AG04450 (cell line): ENCODE measurements at places on chromosomes 7 and 10.

DNA sequence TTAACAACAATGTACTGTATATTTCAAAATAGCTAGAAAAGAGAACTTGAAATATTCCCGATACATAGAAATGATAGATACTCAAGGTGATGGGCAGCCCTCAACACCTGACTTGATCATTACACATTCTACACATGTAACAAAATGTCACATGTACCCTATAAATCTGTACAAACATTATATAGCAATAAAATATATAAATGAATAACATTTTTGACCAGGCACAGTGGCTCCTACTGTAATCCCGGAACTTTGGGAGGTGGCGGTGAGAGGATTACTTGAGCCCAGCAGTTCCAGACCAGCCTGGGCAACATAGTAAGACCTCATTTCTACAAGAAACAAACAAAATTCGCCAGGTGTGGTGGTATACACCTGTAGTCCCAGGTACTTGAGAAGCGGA is 659.5 kb upstream of the NRP1 start:
- DNase-seq: no peak

GRCh38 chr7:14606101-14606500 is 296.4 kb downstream of the DGKB start:
- DNase-seq: no peak

DNA sequence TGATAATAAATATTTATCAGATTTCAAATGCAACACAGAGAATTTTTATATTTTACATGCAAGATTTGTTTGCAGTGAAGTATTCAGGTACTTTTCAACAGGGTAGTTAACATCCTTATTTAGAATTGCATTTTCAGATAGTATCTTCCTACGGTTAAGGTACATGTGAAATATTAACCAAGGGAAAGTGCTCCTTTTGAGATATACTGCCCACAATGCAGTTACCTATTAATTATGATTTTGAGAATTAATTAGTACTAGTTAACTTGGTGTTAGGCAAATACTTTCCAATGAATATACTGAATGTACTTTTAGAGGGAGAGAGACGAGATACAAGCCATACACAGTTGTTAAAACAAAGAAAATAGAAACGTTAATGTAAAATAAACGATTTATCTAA is 206.2 kb upstream of the YAE1 start:
- DNase-seq: no peak

DNA sequence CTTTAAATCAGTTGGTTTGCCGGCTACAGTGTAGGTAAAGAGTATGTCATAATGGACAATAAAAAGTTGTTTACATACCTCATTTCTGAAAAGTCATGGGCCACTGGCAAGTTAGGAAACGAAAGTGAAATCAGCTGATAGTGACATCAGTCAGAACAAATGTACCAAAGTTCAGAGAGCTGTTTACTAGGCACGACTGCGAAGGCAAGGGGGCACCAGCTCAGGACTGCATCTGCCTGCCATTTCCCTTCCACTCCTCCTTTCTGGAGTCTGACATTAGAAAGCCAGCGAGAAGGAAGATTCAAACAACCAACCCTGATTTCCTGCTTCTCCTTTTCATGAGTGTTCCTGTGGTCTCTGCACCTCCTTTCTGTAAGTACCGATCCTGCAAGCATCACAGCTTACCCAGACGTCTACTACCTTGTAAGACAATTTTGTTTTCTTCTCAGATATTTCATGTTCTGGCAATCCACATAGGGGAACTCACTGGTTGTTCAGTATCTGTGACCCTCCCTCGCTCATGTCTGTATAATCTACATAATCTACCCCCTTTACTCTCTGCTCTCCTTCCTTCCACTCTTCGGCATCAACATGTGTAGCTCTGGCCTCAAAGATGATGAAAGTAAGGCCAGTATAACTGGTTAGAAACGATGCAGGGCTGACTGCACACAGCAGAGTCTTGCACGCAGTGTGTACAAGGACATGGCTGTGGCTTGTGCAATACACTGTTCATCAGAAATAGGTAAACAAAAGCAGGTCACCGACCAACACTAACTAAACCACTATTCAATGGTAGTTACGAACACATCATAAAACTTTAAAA is at the start of gene TMEM140:
TSS of gene TMEM140 (plus strand) at position 174 of the 823 bp plus-strand sequence. CDS start 16,370 bp downstream, outside the sequence.
- DNase-seq: no peak

GRCh38 chr10:71112138-71112785 is 100.1 kb upstream of the UNC5B start:
- no peak for DNase-seq

DNA sequence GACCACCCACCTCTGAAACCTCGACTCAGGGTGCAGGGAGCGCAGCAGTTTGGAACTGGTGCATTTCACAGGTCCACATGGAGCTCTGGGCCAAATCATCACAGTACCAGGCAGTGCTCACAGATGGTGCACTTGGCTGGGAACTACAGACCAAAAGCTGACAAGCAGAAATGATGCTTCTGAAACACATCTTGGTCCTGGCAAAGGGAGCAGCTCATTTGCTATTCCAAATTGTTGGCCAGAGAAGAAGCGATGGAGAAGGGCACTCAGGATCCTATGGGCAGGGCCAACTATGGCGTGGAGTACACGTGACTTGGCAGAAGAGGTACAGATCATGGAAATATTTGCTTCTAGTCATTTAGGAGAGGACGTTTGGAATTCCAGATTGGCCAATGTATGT is 383.9 kb downstream of the CALN1 start:
- DNase-seq: no peak

GRCh38 chr7:47600199-47601118 is 18.5 kb upstream of the TNS3 start:
- DNase-seq: no peak

DNA sequence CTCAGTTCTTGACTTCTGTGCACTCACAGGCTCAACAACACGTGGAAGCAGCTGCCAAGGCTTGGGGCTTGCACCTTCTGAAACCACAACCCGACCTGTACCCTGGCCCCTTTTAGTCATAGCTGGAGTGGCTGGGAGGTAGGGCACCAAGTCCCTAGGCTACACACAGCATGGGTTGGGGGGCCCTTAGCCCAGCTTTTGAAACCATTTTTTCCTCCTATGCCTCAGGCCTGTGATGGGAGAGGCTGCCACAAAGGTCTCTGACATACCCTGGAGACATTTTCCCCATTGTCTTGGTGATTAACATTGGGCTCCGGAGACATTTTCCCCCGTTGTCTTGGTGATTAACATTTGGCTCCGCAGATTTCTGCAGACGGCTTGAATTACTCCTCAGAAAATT is 38.6 kb downstream of the RALA start:
- DNase-seq: no peak

DNA sequence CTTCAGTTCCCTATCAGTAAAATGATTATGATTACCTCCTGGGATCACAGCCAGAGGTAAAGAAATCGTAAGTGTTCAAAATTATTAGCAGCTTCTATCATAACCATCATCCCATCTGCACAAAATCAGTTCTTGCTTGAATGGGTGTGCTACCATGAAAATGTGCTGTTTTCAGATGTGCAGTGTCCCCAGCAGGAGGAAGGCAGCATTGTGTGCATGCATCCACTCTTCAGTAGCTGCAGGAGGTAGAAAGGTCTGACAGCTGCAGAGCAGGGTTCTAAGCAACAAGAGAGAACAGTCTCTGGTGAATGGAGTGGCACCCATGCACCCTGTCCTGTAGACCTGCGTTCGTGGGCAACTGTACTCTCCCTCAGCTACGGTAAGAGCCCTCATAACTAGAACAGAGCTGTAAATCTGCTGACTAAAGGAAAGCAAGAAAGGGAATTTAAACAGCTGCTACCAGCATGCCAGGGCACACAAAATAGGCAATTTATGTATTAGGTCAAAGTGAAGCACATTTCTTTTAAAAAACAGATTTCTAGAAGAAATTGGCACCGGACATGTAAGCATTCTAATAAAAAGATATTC is 21.2 kb downstream of the VSTM2A start:
- no peak for DNase-seq

DNA sequence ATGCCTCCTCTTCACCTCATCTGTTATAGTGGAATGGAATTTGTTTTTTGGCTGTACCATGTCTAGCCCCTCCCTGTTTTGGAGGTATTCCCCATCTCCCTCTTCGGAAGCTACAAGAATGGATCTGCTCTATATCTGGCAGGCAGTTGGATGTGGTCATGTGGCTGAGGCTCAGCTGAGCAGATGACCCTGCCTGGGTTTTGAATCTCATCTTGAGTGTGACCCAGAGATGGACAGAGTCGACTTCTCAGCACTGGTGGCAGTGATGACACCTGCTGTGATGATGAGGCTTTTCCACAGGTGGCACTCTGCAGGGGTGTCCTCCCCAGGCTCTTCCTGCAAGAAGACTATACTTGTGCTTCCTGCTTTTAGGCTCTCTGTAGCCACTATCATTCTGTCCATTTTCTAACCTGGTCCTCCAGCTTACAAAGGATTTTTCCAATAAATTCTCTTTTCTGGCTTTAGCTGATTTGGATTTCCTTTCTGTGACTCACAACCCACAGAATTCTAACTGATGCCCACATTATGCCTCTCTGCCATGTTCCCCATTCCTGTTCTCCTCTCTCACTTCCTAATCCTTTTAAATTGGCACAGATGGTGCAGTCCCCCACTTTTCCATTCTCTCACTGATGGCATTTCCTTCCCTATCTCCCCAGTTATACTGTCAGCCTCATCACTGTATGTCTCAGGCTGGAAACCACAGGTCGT is 7.5 kb upstream of the ARHGAP22 start:
- DNase-seq: no peak

DNA sequence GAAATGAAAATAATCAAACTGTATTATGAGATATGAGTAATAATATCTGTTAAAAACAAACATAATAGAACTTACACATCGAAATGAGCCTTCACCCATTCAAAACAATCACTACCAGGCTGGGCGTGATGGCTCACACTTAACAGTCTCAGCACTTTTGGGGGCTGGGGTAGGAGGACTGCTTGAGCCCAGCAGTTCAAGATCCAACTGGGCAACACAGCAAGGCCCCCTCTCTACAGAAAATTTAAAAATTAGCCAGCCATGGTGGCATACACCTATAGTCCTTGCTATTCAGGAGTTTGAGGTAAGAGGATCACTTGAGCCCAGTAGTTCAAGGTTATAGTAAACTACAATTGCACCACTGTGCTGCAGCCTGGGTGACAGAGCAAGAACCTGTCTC is 75.8 kb downstream of the NT5C2 start:
- no peak for DNase-seq

- DNase-seq: no peak
Observed at GRCh38 chr10:31958856-31959255, 30.2 kb upstream of the ARHGAP12 start.

DNA sequence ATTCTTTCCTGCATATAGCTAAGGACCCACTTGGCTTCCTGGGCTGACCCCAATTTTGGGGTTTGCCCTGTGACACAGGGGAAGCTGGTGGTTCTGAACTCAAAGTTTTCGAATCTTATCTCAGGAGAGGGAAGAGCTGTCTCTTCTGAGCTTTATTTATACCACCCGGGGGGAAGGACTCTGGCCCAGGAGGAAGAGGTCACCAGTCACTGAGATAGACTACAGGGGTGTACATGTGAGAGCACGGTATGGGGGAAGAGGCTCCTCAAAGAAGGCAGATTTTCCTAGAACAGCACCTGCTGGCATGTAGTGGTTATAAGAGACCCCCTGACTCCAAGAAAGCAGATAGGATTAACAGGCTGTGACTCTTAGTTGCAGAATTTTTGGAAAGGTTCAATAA is 101.8 kb upstream of the ELMO1 start:
- no peak for DNase-seq

GRCh38 chr7:136033413-136034031 is 56.4 kb upstream of the MTPN start:
- DNase-seq: no peak

- no peak for DNase-seq
Observed at GRCh38 chr7:24545215-24545614, 28.0 kb upstream of the PALS2 start.

DNA sequence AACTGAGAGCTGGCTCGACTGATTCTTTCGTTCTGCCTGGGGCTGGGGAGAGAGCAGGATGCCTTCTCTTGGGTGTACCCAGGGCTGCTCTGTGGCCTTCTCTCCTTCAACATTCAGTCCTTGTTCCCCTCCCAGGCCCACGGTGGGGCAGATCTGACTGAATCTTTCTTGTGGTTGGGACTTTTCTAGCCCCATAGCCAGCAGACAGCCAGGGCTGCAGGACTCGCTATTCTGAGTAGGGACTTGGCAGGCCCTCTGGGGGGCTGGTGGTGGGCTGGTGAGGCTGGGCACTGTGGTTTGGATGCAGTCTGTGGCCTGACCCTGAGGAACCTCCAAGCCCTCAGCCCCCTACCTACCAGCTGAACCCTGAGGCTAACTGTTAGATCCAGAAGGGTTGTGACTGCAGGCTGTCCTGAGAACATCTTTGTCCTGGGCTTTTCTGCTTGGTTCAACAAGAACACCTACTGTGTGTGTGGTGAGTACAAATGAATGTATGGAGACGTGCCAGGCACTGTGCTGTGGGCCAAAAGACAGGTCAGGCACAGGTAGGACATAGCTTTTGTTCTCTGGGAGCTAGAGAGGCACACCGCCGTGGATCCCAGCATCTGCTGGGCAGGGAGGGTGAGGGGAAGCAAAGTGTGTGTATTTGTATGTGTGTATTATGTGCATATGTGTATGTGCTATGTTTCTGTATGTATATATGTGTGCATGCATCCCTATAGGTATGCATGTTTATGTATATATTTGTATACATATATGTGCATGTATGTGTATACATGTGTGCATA is 2.1 kb upstream of the PALD1 start:
- no peak for DNase-seq

DNA sequence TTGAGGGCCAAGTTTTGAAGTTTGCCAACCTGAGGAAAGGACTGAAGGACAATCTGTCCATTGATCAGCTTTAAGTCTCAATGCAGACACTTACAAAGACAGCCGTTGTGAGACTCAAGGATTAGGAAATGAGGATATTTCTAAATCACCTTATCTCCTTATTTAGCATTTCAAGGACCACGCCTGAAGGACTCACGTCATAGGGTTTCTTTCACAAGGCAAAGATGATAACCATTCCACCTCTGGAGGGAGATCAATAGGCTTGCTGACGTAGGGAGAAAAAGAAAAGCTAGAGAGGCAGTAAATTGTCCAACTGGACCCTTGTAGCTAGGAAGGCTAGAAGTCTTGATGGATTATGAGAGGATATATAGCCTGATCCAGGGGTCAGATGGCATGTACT is 3.3 kb upstream of the ASB4 start:
- DNase-seq: no peak

GRCh38 chr7:139231513-139232376 is 708 bp downstream of the UBN2 start:
- no peak for DNase-seq

DNA sequence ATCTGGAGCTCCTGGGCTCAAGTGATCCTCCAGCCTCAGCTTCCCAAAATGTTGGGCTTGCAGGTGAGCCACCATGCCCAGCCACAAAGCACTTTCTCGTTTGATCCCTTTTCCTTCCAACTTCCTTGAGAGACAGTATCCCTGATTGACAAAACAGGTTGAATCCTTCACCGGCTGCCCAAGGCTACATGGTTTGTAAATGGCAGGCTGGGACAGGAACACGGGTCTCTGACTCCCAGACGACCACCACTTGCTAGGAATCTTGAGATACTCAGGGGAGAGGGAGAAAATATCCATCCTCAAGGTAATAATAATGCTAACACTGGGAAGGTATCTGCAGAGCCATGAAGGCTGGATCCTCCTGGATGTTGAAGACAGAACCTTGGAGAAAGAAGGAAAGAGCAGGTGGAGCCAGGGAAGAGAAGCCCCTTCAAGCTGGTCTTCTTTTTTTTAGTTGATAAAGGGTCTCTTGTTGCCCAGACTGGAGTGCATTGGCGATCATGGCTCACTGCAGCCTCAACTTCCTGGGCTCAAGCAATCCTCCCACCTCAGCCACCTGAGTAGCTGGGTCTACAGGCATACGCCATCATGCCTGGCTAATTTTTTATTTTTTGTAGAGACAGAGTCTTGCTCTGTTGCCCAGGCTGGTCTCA is 19.8 kb downstream of the MMRN2 start:
- no peak for DNase-seq
